ENCODE measurements at places on chromosomes 2 and 18.

DNA sequence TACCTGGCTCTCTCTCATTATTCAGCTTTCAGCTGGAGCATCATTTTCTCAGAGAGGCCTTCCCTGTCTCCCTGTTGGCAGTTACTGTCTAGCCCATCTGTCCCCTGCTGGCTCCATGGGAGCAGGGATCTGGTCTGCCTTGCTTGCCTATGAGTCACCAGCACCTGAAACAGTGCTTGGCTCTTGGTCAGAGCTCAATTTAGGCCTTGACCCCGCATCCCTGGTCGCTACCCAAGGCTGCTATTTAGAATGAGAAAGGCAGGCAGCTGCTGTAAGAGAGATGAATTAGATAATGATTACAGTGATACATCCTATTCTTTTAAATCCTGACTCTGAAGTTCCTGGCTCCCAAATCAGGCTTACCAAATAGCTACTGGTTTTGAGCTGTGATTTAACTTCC lies 32.9 kb downstream of the KCNE4 start:
- no peak for DNase-seq

DNA sequence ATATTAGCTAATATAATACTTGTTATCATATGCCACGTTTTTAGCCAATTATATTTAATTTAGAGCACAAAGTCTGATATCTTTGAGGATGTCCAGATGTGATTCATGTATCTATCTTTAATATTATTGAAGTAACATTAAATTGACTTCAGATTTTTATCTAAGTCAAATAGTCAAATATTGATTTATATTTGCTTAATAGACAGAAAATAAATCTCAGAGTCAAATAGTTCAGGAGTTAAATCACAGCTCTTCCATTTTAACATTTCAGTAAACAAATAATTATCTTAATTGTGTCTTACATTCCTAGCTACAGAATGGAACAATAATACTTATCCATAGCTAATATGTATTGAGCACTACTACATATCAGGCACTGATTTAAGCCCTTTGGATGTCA lies 379.4 kb upstream of the UBE2E3 start:
- no peak for DNase-seq

GRCh38 chr18:10057401-10057893 lies 143.6 kb downstream of the VAPA start:
- DNase-seq, result no peak

DNA sequence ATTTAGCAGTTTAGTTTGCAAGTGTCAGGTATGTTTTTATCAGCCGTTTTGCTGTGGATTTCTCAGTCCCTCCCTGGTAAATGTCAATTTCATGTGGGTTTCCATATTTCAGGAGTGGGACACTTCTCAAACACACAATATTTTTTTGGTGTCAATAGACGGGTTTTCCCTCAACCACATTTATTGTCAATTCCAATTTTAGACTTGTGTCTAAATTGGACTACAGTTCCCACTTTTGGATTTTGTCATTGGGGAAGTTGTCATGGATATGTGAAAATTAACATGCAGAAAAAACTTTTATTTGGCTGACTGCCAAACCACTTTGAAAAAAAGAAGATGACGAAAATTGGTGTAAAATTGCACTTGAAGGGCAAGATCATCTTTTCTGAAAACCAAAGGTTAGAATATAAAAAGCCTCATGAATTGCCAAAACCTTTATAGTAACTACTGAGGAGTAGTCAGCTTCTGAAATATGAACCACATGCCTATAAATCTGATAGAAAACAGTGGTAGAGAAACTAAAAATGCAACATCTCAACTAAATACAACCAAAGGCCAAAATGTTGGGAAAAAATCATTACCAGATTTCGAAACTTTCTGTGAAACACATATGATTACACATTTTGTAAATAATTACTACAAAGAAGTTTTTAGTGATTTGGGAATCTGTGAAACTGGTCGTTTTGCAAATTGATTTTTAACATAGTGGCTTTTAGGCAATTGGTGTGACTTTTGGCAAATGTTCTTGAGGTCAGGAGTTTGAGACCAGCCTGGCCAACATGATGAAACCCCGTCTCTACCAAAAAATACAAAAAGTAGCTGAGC lies 106.4 kb downstream of the BCL2L11 start:
- no peak for DNase-seq

DNA sequence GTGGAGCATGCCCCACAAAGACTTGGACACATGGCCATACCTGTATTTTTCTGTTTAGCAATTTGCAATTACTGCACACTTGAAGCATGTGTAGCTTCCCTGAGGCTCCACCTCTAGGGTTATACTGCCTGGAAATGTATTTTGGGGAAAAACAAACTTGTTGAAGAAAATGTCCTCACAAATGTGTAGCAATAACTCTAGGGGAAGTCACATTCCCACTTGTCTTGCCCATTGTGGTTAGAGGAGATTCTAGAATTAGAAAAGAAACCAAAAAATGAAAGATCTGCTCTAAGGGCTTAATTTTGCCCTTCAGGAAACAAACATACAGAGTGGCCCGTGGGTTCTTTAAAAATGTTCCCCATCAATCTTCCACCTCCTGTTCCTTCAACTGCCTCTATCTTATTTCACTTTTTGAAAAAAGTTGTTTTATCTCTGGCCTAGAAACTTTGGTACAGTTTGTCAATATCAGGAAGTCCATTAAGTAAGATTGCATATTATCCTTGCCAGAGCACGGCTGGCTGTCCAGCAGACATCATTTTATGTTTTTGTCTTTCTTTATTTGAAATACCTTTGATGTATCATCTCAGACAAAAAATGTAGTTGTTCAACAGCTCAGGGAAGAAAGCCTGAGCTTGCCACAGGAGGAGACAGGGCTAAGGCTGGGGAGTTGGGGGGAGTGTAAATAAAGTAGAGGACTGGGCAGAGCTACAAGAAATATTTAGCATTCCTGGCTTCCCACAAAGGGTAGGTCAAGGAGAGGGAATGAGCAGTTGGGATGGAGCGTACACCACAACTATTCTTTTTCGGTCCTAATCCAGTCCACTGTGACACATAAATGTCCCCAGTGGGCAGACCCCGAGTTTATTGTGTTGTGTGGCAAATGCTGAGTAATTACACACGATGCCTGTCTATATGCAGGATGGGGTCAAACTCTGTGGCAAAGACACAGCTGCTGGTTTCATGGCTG lies 96.8 kb upstream of the CDC42EP3 start:
- no peak for DNase-seq

GRCh38 chr2:8719528-8719927 lies 37.7 kb downstream of the ID2 start:
- DNase-seq, result no peak

GRCh38 chr18:59149007-59149406 lies 9.3 kb downstream of the SEC11C start:
- DNase-seq, result no peak

DNA sequence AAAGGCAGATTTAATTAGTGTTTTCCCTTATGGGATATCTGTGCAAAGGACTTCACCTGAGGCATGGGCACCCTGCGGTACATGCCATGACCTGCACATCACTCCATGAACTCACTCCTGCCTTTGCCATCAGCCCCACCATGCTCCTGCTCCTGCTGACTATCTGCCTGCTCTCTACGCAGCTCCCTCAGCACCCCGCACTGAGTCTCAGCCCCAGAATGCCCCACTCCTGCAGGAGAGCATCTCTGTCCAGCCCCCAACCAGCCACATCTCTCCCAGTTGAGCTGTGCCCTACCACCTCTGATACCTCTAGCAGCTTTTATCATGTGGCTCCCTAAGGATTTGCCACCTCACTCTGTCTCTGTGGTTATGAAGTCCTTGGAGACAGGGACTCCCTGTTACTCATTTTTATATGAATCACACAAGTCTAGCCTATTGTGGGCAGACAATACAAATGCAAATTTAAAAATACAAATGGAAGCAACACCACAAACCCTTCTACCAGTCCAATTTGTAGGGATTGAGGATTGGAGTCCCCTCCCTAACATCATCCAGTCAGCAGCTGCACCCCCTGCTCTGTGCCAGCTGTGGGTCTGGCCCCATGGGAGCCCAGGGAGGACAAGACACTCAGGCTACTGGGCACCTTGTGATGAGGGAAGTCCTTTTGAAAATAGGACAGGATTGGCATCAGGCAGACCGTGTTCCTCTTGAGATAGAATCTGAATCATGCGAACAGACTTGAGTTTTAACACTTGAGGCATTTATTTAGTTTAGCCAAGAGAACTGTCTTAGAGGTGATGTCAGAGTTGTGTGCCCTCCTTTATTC lies 689.6 kb upstream of the HS6ST1 start:
- DNase-seq, result no peak

GRCh38 chr2:169464882-169465281 lies 14.4 kb upstream of the BBS5 start:
- no peak for DNase-seq
